NCI-H1436 treated with DMSO at 0.1 percent for 48 hours (cell line): ENCODE measurements at places on chromosomes 7 and 10.

- DNase-seq, result no peak
Measured at GRCh38 chr10:128000471-128001362, 93.8 kb downstream of the PTPRE start.

GRCh38 chr7:51246258-51247245 lies 70.1 kb downstream of the COBL start:
- no peak for DNase-seq

DNA sequence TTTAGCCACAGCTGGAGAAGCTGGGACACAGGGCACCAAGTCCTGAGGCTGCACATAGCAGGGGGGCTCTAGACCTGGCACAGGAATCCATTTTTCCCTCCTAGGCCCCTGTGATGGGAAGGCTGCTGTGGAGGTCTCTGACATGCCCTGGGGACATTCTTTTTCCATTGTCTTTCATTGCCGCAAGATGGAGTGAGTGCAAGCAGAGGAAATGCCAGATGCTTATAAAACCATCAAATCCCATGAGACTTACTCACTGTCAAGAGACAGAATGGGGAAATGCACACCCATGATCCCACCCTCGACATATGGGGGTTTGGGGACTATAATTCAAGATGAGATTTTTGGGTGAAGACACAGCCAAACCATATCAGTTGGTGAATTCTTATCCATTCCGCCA lies 94.7 kb upstream of the FERD3L start:
- no peak for DNase-seq

- no peak for DNase-seq
Measured at GRCh38 chr7:30703756-30704155, 21.5 kb upstream of the CRHR2 start.

DNA sequence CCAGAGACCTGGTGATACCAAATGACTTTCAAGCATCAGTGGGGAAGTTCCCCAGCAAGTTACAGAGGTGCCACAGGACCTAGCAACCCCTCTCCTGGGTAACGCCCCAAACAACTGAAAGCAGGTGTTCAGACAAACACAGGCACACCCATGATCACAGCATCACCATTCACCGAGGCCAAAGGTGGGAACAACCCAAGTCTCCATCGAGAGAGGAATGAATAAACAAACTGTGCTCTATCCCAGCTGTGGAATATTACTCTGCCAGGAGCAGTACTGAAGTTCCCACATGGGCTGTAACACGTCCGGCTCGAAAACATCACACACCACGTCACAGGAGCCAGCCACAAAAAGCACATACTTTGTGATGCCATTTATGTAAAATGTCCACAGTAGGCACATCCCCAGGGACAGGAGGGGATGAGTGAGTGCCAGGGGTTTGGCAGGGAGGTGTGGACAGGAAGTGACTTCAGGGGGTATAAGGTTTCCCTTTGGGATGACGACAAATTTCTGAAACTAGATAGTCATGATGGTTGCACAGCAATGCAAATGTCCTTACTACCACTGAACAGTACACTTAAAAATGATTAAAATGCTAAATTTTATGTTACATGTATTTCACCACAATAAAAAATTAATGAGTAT lies 222.8 kb downstream of the TNS3 start:
- no peak for DNase-seq

DNA sequence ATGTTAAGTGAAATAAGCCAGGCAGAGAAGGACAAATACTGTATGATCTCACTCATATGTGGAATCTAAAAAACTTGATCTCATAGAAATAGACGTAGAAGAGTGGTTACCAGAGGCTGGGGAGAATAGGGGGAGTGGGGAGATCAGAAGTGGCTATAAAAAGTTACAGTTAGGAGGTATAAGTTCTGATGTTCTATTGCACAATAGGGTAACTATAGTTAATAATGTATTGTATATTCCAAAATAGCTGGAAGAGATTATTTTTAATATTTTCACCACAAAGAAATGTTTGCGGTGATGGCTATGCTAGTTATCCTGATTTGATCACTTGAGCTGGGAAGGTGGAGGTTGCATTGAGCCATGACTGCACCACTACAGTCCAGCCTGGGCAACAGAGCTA lies 53.8 kb downstream of the SLC18A2 start:
- no peak for DNase-seq

- no peak for DNase-seq
Measured at GRCh38 chr7:36602934-36603887, 121.1 kb downstream of the AOAH start.

DNA sequence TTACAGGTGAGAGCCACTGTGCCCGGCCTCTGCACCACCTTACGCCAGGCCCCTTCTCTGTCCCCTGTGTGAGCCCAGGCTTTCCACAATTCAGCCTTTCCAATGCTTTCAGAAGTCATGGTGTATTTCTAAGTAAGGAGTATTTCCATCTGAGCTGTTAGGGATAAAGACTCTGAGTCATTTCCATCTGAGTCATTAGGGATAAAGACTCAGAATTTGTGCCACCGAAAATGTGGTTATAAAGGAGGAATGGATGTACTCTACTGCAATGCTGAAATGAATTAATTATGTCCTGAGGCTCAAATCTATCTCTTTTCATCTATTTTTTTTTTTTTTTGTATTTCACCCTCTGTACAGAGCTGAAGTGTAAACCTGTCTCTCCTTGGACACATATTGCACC lies 84.0 kb downstream of the GATA3 start:
- DNase-seq, result no peak

- DNase-seq, result no peak
Measured at GRCh38 chr10:79148452-79149344, 79.9 kb downstream of the ZMIZ1 start.
